ENCODE measurements at places on chromosomes 3 and 15.

GRCh38 chr3:184600685-184601377 is 39.2 kb downstream of the EPHB3 start:
- DNase-seq: no peak

DNA sequence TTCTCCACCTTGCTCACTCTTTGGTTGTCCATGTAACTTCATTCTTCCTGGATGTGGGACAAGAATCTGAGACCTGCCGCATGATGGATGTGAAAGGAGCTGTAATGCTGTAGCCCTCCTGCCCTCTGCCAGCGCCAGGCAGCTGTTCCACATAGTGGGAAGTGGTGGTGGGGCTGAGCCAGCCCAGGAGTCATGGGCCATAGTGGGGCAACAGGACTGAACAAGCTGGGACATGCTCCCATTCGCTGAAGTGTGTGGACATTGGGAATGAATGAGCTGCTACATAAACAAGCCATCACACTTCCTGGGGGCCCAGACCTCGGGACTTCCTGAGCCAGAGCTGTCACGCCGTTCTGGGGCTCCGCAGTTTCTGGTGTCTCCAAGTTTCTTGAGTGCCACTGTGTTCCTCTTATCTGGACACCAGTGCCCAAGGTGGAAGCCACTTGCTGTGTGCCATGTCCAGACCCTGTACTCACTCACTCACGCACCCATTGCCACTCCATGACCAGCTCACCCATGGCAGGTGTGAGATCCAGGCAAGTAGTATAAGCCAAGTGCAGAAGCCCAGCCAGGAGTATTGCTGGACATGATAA is 624.3 kb upstream of the EPHA6 start:
- no peak for DNase-seq

DNA sequence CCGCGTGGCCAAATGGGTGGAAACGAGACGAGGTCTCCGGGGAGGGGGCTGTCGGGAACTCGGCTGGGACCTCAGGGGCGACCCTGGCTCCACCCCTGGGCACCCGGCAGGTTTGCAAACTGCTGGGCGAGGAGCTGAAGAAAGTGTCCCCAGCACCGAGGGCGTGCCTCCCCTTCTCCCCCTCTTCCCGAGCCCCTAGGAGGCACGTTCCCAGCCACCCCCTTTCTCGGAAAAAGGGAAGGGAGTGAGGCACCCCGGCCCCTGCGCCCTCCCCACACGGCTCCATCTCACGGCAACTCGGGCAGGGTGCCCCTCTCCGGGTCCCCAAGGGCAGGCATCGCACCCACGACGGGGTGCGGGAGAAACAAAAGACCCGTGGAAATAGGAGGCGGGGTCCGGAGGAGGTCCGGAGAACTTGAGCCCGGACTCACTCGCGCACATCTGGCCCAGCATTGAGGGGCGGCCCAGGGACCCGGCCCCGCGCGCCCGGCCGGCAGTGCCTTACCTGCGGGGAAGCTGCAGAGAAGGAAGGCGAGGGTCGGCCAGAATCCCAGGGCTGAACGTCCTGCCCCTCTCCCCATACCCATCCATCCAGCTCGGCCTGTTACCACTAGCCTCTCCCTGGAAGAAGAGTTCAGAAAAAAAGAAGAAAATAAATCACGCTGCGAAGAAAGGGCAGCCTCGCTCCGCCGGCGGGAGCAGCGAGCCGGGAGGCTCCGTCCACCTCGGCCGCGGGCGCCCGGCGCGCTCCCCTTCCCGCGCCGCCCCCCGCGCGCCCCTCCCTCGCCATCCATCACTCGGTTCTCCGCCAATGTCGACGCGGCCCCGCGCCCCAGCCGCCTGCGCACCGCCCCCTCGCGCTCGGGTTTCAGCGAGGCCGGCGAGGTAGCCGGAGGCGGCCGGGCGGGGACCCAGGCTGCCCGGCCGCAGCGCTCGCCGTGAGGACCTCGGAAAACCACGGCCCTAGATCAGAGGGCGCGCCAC is 16.3 kb downstream of the RGMA start:
- DNase-seq: no peak

- no peak for DNase-seq
These were observed 134.3 kb downstream of the GADL1 start for GRCh38 chr3:30760040-30760695.

- DNase-seq: no peak
These were observed 260.1 kb upstream of the PLSCR5 start for GRCh38 chr3:146865175-146865755.

GRCh38 chr15:62421289-62421688 is 256.2 kb upstream of the C2CD4B start:
- no peak for DNase-seq

- no peak for DNase-seq
These were observed 152.6 kb downstream of the GREM1 start for GRCh38 chr15:32870240-32871033.

GRCh38 chr3:88810455-88810854 is 297.0 kb upstream of the EPHA3 start:
- no peak for DNase-seq

- no peak for DNase-seq
These were observed 103.0 kb upstream of the ARHGEF26 start for GRCh38 chr3:154018100-154018696.

Measured in activated naive CD8-positive, alpha-beta T cell treated with anti-CD3 and anti-CD28 coated beads, Interleukin-2, amount 50 U/mL, for 16 hours (primary cell).